D341Med (cell line): ENCODE measurements at places on chromosomes 6 and 20.

DNA sequence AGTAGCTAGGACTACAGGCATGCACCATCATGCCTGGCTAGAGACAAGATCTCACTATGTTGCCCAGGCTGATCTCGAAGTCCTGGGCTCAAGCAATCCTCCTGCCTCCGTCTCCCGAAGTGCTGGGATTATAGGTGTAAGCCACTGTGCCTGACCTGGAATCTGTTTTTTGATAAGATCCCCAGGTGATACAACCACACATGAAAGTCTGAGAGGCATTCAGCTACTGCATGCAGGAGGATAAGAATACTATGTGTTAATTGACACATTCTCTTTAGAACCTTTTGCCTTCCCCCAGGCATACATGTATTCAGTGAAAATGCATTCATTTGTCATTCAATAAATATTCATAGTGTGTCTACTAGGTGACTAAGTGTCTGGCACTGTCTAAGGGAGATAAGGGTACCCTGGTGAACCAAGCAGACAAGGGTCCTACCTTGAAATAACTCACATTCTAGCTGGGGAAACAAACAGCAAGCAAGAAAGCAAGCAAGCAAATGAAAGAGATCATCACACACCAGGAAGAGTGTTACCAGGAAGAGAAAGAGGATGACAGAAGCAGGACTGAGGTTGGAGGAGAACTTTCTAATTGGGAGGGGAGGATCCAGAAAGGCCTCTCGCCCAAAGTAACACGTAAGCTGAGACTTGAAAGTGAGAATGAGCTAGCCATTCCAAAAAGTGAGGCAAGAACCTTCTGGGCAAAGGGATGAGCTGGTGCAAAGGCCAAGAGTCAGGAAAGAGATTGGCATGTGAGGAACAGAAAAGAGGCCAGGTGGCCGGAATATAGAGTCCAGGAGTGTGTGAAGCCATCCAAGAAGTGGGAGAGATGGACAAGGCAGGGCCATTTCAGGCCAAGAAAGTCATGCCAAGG lies 6.5 kb downstream of the GFOD1 start:
- no peak for DNase-seq

DNA sequence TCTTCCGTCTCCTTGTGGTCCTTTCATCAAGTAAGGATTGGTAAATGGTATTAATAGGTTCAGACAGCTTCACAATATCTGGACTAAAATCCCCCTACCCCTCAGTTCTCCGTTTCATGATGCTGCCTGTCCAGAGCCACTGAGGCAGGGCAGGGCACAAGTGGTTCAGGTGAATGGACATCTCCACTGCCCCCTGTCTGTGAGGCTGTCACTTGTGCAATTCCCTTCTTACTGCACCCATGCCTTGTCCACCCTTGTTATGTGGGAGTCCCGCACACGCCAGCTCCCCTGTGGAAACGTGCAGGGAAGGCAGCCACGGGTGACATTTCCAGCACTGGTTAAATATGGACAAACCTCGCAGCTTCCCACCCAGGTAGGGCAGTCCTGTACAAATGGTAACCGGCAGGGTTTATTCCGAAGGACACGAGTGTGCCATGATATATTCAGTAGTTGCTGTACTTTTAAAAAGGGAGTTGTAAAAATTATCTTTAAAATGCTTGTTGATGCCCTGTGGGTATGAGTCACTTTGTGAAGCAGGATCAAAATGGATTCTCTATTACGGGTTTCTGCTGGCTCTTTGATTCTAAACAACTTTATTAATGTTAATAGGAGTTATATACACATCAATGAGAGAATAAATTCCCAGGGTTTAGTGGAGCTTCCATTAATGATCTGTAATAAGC lies 73.5 kb downstream of the FYN start:
- DNase-seq: no peak

- no peak for DNase-seq
Measured at GRCh38 chr6:104941729-104942091, 15.2 kb upstream of the LIN28B start.

GRCh38 chr6:140586426-140587061 lies 1212.1 kb upstream of the CITED2 start:
- DNase-seq: no peak

DNA sequence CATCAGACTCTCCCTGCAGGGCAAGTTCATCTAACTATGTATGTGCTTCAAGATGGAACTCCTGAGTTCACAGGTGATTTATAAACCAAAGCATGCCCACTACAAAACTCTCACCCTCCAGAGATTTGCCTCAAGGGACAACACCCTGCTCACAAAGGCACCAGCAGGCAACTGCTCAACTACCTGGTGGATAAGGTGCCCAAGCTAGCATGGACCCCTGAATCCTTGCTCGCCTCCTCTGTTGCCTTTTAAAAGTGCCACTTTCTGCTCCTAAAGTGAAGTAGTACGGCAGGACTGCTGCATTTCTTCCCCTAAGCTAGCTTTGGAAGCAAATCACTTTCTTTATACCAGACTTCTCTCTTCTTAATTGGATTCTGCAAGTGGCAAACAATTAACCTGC lies 1.2 kb downstream of the LPA start:
- no peak for DNase-seq

DNA sequence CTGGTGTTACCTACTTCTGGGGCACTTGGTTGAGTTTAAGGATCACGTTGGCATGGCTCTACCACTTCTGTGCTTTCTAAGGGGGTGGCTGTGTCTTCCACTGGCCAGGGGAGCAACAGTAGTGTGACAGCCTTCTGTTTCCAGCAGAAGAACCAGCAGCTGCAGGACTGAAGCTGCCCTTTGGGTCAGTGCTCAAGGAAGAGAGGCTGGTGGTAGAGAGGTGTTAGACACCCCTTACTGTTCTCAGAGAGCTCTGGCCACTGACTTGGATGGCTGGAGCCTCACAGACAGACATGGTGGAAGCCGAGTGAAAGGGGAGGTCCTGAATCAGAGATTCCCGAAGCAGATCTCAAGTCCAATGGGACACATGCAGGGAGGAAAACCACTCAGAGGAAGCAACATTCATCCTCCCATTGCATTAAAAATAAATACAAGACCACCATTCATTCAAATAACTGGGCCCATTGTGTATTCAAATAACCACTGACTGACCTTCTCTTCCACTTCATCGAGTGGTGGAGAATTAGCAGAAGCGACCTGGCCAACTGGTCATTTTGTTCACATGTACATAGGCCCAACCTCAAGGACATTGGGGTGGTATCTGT lies 106.7 kb downstream of the MYLK4 start:
- DNase-seq: no peak

- DNase-seq: no peak
Measured at GRCh38 chr6:73671911-73672685, 18.3 kb upstream of the SLC17A5 start.

DNA sequence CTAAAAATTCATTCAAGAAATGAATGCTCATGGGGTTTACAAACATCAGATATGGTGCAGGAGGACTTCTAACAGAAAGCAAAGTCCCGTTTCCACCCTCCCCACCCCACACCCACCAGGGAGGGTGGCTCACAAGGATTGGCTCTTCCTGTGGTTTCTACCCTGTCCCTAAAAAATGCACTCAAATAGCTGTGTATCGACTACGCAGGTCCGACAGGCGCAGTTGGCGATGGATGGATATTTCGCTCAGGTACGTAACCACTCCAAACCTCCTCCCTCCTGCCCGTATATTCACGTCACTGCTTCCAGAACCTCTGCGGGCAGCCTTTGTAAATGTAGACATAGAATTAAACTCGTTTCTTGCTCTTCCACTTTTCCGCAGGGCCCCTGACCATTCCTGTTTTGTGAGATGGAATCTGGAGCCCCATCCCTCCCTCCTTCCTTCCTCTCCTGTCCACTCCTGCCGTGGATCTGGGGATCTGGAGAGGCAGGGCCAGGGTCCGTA lies 264.3 kb downstream of the BMP7 start:
- no peak for DNase-seq

DNA sequence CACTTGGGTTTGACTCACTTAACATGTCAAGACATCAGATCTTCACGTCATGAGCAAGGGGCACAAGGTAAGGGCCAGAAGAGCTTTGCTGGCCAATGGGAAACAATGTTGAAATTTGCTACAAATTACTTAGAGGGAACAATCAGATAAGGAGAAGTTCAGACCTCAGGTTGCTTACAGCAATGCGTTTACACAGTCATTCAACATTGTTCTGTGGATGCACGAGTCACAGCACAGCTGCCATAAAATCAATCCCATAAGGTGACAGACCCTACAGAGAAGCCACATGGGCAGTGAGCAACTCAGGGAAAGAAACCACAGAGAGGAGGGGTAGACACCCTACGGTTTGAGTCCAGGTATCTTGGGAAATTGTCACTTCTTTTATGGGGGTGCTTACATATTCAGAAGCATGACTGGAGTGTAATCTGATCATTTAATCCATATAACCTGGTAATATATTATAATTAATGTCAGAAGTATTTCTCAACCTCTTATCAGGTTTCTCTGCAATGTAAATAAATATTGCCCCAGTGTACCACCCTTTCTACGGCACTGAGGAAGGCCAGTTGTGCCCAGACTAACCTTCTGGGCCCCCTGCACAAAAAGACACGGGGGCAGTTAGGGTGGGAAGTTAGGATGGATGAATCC lies 2.3 kb upstream of the SLC22A2 start:
- DNase-seq: no peak

DNA sequence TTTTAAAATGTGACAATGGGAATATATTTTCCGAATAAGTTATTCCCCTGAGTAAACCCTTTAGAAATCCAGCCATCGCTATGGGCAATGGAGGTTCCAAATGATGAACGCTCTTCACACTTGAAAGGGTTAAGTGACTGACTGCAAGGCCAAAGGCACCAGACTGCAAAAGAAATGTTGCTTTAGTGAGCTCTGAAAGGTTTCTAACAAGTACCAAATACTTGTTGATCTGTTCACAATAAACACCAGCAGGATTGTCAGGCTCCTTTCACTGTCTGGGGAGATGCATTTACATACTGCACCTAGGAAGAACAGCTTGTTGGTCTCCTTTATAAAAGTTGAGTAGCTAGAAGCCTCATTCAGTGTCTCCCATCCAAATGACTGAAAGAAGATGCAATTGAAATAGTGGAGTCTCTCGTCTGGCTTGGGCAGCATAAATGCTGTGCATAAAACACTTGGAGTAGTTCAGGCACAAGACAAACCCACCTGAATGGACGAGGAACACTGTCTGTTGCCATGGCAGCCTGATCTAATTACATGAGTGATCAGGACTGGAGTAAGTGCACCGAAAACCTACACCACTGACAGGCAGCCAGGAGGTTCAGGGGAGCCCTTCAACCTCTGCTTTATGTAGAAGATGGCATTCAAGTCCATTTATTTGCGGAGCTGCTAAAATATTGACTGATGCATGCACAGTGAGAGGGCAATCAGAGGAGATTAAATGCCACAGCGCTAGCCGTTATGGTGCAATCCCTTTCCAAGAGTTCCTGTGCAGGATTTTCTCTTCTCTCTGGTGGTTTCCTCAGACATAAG lies 2.9 kb downstream of the ATXN1 start:
- DNase-seq: no peak

GRCh38 chr6:115570331-115570730 lies 490.4 kb downstream of the FRK start:
- DNase-seq: no peak

DNA sequence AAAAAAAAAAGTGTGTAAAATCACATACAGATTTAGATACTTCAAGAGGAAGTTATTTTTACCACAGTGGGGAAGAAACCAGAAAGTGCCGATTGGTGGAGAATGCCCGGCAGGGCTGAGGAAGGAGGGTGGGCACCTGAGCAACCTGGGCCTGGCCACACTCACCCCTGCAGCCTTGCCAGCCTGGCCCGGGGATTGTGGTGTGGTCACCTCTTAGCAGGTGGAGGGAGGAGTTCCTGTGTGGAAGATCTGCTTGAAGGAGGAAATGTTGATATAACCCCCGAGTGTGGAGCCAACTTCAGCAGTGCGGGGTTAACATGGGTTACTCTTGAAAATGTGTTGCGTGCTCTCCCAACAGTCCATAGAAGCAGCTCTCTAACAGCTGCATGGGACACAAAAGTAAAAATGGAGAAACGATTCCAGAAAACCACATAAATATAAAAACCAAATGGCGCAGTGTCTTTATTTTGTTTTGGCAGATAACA lies 14.7 kb downstream of the UST start:
- DNase-seq: no peak

GRCh38 chr6:167000759-167001158 lies 1.6 kb downstream of the CEP43 start:
- no peak for DNase-seq

- DNase-seq: peak; percentile 44
Measured at GRCh38 chr20:10671221-10671918, 2.4 kb downstream of the JAG1 start.

- no peak for DNase-seq
Measured at GRCh38 chr6:157909282-157909664, 72.4 kb upstream of the SYNJ2 start.

- DNase-seq: no peak
Measured at GRCh38 chr6:135054226-135054568, 425 bp downstream of the HBS1L start.

- DNase-seq: no peak
Measured at GRCh38 chr20:58078741-58079522, 149.5 kb downstream of the ANKRD60 start.

- DNase-seq: no peak
Measured at GRCh38 chr6:12865671-12866181, 149.2 kb downstream of the PHACTR1 start.

GRCh38 chr20:50625986-50626677 lies 65.2 kb downstream of the RIPOR3 start:
- DNase-seq: peak; percentile 88

DNA sequence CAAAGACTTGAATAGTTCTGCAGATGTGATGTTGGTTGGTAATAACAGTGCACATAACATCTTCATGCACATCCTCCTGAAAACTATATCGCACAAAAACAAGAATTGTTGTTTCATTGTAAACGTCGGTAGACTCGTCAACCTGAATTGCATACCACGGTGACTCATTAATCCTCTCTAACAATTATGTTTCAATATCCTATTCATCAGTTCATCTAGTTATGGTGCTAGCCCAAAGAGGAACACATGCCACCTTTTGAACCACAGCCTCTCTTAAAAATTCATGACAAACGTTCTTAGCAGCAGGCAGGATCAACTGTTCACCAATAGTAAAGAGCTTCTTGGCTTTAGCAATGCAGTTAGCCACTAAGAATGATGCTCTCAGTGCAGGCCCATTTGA lies 25.0 kb downstream of the CRYBG1 start:
- DNase-seq: no peak
